ENCODE measurements at places on chromosomes 12 and 14. TPM values are rescaled to one million over a fixed set of nuclear protein-coding genes. Genes with fewer than 3 reads are reported as not detected.
A peak's percentile ranks its signal among the peaks of the same experiment; 100 is the strongest.

GRCh38 chr12:42462486-42462885 lies 127.1 kb downstream of the PRICKLE1 start:
- no peak overlapping the region for H3K27ac ChIP-seq
- H3K4me3 ChIP-seq, result no peak overlapping the region
- no peak for DNase-seq
- H3K36me3 ChIP-seq, result peaks cover 22% of the 10 kb centered on the region
- no peaks in the 10 kb centered on the region for H3K27me3 ChIP-seq
- H3K4me1 ChIP-seq, result no peaks in the 10 kb centered on the region

- H3K27me3 ChIP-seq, result no peaks in the 10 kb centered on the region
- H3K36me3 ChIP-seq, result no peaks in the 10 kb centered on the region
- H3K4me3 ChIP-seq, result no peak overlapping the region
- DNase-seq, result no peak
- peaks cover 4% of the 10 kb centered on the region for H3K4me1 ChIP-seq
- no peak overlapping the region for H3K27ac ChIP-seq
These were observed 137.5 kb upstream of the KRAS start for GRCh38 chr12:25388183-25388582.

DNA sequence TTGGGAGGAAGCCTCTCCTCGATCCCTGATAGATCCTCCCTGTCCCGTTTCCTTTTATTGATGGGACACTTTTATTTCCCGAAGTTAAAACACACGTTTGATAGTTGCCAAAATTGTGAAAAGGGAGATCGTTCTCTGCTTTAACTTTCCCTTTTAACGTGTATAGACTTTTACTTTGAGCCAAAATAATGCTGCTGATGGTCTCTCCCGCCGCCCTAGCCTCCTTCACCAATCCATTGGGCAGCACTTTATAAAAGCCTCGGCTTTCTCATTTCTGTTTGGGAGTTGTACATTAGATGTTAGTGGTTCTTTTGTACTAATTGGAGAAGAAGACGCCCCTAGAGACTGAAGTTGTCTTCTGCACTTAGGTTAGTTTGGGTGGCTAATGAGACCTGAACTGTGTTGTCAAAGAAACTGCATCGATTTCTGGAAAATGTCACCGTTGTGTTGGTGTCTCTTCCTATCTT lies 1.4 kb downstream of the TMTC2 start:
- H3K4me1 ChIP-seq, result peaks cover 7% of the 10 kb centered on the region
- no peaks in the 10 kb centered on the region for H3K36me3 ChIP-seq
- H3K27ac ChIP-seq, result peak overlapping the region; percentile 94
- DNase-seq, result no peak
- H3K27me3 ChIP-seq, result no peaks in the 10 kb centered on the region

DNA sequence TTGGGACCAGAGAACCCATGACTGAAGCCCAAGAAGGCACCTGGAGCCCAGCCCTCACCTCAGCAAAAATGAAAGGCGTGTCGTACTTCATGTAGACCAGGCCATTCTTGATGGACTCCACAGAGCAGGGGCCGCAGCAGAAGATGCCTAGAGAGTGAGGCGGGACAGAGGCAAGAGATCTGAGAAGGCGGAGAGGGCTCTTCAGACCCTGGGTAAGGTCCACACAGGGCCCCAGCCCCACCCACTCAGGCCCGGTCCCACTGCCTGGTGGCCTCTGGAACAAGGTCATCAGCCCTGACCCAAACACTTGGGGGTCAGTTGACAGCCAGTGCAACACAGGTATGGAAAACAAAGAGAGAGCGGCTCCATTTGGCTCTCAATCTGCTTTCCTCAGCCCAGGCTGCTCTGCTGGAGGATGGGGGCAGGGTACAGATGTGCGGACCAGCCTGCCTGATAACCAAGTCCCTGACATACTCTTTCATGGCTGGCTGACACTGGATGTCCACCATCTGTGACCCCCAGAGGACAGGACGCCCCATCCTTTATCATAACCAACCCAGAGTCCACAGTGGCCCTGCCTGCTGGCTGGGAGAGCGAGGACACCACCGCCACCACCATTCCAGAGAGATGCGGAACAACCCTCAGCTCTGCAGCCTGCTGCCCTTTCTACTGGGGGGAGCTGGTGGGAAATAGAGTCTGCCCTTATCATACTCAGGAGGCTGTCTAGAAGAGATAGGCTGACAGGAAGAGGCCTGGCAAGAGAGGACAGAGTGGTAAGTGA lies 6.9 kb downstream of the TGM1 start:
- H3K36me3 ChIP-seq, result no peaks in the 10 kb centered on the region
- no peak for DNase-seq
- peaks cover 16% of the 10 kb centered on the region for H3K4me1 ChIP-seq
- H3K27me3 ChIP-seq, result no peaks in the 10 kb centered on the region
- no peak overlapping the region for H3K4me3 ChIP-seq
- no peak overlapping the region for H3K27ac ChIP-seq

DNA sequence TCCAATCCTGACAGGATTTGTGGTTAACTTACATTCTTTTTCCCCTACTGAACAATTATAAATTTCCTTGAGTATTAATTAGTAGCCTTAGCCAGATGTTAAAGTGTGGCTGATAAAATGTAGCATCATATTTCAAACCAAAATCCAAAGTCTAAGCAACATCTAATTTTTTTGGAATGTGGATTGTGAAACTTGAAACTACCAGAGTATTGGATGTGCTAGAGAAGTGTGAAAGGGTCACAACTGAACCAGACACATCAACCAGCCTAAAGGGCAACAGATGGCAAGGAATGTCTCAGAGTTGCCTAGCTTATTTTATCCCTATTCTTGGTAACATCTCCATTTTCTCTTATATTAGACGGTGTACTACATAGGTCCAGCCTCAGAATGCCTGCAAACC lies 153.1 kb upstream of the DCN start:
- no peaks in the 10 kb centered on the region for H3K36me3 ChIP-seq
- no peak overlapping the region for H3K27ac ChIP-seq
- no peak overlapping the region for H3K4me3 ChIP-seq
- no peaks in the 10 kb centered on the region for H3K27me3 ChIP-seq

GRCh38 chr12:87518481-87518880 lies 510.7 kb downstream of the C12orf50 start:
- H3K27ac ChIP-seq, result no peak overlapping the region
- no peaks in the 10 kb centered on the region for H3K4me1 ChIP-seq
- no peak overlapping the region for H3K4me3 ChIP-seq
- no peaks in the 10 kb centered on the region for H3K36me3 ChIP-seq
- no peak for DNase-seq

DNA sequence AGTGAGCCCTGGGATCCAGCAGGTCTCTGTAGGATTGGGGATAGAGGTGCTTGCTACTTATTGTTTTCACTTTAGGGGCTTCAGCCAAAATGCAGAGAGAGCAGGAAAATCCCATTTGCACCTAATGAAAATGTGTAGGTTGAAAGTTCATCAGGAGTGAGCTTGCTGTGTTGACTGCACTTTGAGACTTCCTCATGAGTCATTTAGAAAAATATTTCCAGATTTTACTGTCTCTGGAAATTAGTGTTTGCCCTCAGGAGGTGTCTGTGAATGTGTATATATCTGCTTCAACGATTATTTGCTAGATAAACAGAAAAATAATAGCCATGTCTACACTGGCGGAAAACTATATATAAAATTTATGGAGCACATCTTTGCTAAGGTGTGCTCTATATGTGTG lies 159.3 kb downstream of the CAND1 start:
- H3K27ac ChIP-seq, result no peak overlapping the region
- H3K27me3 ChIP-seq, result no peaks in the 10 kb centered on the region
- no peaks in the 10 kb centered on the region for H3K36me3 ChIP-seq
- H3K4me3 ChIP-seq, result no peak overlapping the region
- H3K4me1 ChIP-seq, result peaks cover 15% of the 10 kb centered on the region
- no peak for DNase-seq

Gene CCDC38
- not detected for total RNA-seq

Gene SLC38A4
- 1.2 TPM for total RNA-seq

Gene E2F7
- 4.6 TPM for total RNA-seq

Gene MYF5
- total RNA-seq, result not detected

Data from thyroid gland (tissue), 4 donors.